ENCODE measurements at places on chromosomes 11 and 22.

DNA sequence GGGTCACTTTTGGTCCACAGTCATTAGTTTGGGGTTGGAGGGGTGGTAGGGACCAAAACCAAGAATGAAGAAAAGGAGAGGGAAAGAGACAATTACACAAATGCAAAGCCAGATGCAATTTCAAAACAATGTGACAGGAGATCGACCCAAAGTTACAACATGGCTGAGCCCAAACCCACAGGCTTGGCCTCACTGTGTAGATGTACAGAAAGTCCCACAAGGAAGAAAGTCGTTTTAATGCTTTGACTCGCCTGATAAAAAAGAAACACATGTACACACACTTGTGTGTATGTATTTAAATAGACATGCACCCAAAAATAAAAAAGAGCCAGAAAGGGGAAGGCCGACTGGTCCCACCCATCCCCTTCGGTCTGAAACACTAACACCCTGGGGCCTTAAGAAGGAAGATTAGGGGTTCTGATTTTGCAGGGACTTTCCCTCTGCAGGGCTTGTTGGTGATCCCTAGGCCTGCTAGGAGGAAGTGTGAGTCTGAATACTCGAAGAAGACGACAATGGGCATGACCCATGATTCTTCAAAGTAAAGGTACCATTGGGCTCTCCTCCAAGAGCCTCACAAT lies 104.1 kb downstream of the ETS1 start:
- no peak for DNase-seq

DNA sequence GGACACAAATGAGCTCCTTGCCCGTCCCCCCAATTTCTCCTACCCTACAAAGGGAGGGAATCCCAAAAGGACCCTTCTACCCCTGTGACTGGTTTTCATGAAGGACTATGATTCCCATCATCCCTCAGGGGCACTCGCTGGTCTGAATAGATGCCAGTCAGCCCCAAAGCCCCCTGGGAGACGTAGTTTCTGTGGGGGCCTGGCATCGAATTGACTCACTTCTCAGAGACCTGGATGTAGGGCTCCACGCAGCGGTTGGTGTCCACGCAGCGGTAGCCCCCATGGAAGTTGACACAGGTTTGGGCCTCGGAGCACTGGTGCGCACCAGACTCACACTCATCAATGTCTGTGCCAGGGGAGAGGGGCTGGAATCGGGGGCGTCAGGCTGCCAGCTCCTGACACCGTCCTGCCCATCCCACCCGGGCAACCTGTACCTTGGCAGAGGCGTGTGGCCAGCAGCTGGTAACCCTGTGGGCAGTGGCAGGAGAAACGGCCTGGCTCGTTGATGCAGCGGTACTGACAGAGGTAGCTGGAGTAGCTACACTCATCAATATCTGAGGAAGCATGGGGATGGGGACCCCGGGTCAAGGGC lies 4.4 kb downstream of the EFEMP2 start:
- DNase-seq, result no peak

DNA sequence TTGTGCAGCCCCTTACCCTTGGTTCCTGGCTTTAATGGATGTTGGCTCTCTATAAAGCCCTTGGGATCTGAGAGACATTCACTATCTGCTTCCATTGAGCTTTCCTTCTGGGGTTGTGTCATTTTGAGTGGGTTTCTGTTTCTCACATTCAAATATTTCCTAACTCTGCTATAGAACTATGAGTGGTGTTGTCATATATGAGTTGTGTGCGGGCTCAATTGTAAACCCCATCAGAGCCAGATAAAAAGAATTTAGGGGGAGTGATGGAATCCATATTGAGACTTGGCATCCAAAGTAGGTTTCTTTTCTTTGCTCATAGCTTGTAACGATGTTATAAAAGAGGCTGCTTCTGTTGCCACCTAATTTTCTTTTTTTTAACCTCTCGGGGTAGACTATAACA lies 41.8 kb upstream of the SPON1 start:
- DNase-seq, result no peak

DNA sequence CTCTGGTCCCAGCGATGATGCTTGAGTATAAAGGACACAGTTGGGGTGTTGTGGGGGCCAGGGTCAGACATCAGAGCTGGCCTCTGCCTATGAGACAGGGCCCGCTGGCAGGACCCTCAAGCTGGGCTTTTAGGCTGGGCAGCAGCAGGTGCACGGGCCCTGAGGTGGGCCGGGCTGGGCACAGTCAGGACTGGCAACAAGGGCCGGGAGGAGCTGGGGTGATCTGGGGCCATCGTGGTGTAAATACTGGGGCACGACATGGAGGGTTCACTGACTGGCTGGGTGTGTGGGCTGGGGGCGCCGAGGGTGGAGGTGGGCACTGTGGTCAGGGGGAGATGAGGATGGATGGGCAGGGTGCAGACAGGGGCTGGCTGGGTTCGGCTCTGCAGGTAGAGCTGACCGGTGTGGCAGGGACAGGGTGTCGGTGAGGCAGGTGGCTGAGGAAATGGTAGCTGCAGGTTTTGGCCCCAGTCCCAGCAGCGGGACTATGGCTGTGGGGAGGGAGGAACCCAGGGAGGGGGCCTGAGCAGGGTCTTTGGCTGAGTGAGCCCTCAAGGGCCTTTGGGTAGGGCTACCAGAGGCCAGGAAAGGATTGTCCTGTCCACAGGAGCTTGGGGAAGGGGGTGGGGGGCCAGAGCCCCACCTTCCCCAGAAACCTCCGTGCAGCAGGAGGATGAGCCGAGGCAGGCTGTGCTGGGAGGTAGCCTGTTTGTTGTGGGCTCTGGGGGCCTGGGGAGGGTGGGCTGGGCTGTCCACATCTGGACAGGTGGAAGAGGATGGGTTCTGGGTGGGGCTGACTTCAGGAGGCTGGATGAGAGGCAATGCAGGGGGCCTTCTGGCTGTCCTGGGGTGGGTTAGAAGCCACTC lies 81.4 kb downstream of the KCNQ1 start:
- DNase-seq, result no peak

- DNase-seq, result no peak
These were observed 387.0 kb upstream of the DDI1 start for GRCh38 chr11:103649401-103649895.

- no peak for DNase-seq
These were observed 787 bp upstream of the RDX start for GRCh38 chr11:110297076-110297725.

- DNase-seq, result no peak
These were observed 3.2 kb downstream of the RASSF7 start for GRCh38 chr11:563812-564578.

GRCh38 chr11:102680945-102681344 lies 24.6 kb downstream of the MMP27 start:
- DNase-seq, result no peak

- no peak for DNase-seq
These were observed 8.7 kb upstream of the SLC5A12 start for GRCh38 chr11:26730414-26731083.
